Activated naive CD4-positive, alpha-beta T cell (primary cell): ENCODE measurements at places on chromosomes 5 and 9.

GRCh38 chr5:178198706-178199105, 5.6 kb upstream of the HNRNPAB start:
- no peak for DNase-seq

GRCh38 chr5:10567121-10567591, 3.3 kb downstream of the ANKRD33B start:
- DNase-seq, result no peak

DNA sequence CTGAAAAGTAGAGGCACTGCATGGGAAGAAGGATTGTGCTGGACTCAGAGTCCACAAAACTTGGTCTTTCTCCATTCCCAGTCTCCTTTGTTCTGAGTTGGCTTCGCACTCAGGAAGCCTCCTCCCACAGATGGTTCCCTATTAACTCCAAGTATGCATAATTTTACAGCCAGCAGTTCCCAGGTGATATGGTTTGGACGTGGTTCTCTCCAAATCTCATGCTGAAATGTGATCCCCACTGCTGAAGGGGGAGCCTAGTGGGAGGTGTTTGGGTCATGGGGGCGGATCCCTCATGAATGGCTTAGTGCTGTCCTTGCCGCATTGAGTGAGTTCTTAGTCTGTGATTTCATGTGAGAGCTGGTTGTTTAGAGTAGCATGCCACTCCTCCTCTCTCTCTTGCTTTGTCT, 86.6 kb downstream of the FEM1C start:
- DNase-seq, result no peak

DNA sequence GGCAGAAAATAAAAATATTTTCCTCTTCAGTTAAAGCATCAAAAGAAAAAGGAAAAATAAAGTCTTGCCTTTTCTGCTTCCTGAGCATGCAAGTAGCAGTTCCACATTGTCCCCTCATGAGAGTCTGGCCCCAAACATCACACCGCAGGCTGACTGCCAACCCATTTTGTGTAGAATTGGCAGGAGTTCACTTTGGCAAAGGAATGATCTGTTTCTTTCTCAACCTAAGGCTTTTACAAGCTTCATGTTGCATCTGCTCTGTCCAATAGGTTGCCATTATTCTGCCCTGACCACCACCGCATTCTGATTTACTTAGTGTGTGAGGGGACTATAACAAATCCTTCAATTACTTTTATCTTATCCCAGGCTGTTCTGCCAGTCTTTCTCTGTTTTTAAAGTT, 249.5 kb downstream of the ISL1 start:
- DNase-seq, result no peak

GRCh38 chr5:76794871-76795270, 24.0 kb upstream of the F2RL1 start:
- DNase-seq, result no peak

GRCh38 chr5:15689836-15690235, 189.9 kb downstream of the FBXL7 start:
- no peak for DNase-seq

GRCh38 chr9:5843794-5844471, 11.0 kb upstream of the ERMP1 start:
- no peak for DNase-seq

DNA sequence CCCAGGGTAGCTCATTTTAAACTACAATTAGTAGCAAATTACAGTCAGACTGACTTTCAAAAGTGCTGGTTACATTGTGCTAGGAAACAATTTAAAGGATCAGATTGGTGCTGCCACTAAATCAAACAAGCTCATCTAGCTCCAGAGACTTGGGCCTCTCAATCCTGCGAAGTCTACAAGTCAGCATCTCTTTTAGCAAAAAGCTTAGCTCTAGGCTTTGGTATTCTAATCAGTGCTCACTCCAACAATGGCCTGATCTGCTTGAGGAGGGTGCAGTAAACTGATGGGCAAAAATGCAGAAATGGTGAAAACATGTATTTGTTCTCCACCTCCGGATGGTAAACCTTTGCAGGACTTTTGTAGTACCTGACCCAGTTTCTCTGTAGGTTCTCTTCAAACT, 47.0 kb upstream of the SEMA6A start:
- no peak for DNase-seq

DNA sequence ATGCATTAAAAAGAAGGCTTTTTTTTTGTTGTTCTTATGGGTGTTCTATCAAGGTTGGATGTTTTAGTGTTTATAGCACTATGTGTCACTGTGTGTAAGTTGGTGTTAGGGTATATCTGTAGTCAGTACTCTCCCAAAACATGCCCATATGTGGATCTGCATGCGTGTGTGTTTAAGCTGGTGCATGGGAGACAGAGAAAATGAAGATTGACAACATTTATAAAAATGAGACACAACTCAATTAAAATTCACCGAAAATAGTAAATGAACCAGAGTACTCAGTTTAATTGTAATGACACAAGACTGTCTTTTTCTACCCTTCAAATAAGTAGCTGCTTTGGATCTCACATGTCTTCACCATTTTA, 323.4 kb downstream of the TMEM161B start:
- DNase-seq, result no peak

- DNase-seq, result no peak
These were observed 200.0 kb upstream of the ANKRD55 start for GRCh38 chr5:56433039-56433617.

- DNase-seq, result no peak
These were observed 39.6 kb upstream of the TRIM36 start for GRCh38 chr5:115209279-115209678.

DNA sequence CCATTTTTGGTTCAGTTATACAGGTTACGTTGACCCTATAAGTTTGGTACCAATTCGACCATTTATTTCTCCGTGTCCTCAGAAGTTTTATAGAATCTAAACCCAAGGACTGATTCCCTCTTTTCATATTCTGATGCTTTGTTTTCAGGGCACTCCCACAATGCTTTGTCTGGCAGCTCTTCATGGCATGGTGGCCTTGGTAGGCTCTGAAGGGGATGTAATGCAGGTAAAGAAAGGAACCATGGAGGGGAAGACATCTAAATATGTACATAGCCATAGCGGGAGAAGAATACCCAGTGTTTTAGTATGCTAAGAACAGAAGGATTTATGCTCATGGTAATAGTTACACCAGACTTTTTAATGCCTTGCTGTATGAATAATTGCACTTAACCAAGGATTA, 82.7 kb downstream of the HACD4 start:
- DNase-seq, result no peak

GRCh38 chr5:13740471-13740870, 204.0 kb downstream of the DNAH5 start:
- DNase-seq, result no peak

GRCh38 chr5:5617024-5617423, 194.5 kb downstream of the ICE1 start:
- DNase-seq, result no peak

DNA sequence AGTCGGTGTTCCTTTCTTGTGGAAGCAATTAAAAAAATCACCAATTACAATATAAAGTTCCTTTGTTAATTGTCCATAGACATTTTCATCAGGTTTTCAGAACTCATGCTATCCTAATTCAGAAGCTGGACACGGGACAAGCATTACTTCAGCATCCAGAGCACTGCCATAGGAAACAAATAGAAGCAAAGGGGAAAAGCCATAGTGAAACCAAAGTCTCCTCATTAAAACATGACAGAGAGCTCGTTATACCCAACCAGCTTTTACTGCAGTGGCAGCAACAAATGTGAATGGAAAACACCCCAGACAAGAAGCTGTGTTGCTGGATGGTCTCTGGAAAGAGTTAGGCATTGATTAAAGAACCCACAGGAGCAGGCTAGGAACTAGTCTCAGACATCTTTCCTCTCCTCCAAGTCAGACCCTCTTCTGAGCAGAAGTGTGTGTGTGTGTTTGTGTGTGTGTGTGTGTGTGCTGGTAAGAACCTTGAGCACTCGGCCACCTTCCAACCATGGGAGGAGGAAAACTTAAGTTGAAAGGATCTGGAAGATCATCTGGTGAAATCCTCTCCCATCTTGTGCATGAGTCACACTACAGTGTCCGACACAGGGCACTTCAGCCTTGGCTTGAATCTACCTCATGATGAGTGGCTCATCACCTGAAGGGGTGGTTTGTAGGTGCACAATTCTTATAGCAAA, 162.6 kb upstream of the ADAMTS16 start:
- no peak for DNase-seq

DNA sequence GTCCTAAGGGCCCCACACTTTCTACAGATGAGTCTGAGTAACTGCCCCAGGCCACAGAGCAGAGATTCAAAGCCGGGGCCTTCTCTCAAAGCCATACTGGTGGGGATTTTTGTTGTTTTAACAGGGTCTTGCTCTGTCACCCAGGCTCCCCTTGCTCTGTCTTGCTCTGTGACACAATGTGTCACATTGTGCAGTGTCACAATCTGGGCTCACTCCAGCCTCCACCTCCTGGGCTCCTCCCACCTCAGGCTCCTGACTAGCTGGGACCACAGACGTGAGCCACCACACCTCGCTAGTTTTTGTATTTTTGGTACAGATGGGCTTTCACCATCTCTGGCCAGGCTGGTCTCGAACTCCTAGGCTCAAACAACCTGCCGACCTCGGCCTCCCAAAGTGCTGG, 8.6 kb downstream of the AGPAT2 start:
- DNase-seq, result no peak

DNA sequence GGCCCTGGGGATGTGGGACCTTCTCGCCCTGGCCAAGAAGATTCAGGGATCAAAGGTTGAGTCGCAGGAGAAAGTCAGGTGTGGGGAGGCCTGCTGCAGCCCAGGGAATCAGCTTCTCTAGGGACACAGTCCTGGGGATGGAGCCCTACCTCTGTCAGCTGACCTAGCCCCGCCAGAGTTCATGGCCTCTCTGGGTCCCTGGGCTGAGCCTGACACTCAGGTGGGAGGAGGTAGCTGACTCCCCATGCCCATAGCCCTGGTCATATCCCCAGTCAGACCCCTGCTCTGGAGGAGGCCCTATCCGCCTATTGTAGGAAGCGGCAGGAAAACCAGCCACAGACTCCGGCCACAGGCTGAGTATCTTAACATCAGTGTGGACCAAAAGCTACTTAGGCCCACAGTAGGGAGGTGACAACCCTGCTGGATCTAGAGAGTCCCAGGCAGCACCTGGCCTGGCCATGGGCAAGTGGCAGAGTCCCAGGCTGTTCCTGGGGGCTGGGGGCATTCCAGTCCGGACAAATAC, 15.0 kb upstream of the MRNIP start:
- DNase-seq, result no peak

DNA sequence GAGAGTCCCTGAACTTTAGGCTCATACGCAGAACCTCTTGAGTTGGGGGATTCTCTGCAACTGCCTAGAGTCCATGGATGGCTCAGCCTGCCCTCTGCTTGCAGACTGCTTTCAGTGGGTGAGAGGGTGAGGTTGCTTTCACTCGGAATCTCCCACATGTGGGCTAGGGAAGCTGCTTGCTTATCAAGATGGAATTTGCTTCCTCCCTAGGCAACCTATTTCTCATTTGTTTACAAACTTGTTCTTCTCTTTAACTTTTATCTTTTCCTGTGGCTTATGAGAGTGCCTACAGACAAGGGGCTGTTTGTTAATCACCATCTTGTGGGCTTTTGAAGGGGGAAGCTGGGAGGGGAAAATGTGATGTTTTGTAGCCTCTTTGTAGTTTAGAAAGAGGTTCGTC, 10.0 kb downstream of the TLE4 start:
- no peak for DNase-seq

- DNase-seq, result no peak
These were observed 84.4 kb upstream of the SARDH start for GRCh38 chr9:133822430-133823065.

DNA sequence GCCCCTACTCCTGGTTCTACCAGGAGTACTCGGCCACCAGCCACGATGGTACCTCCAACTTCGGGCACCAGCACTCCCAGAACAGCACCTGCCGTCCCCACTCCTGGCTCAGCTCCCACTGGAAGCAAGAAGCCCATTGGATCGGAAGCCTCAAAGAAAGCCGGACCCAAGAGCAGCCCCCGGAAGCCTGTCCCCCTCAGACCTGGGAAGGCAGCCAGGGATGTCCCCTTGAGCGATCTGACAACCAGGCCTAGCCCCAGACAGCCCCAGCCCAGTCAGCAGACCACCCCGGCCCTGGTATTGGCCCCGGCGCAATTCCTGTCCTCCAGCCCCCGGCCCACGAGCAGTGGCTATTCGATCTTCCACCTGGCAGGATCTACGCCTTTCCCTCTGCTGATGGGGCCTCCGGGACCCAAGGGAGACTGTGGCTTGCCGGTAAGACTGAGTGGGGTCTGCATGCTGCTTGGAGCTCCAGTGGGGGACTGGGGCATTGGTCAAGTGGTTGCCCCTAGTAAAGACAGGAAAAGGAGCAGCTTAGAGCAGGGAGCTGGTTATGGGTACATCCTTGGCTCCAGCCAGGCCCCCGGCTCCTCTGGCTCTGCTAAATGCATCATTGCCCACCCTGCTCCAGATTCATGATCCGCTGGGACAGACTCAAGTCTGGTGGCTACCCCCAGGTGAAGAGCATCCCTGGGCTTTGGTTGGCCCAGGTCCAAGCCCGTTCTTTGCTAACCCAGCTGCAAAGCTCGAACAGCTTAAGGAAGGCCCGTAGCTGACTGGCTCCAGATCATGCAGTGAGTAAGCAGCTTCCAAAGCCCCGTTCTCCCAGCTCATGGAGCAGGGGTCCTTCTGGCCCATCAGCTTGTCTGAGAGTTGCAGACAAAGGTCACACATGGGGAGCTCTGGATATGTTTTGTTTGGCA, 14.0 kb downstream of the COL27A1 start:
- no peak for DNase-seq

GRCh38 chr5:147601652-147602051, 91.8 kb upstream of the DPYSL3 start:
- no peak for DNase-seq

GRCh38 chr9:70995511-70995910, 125.9 kb downstream of the TRPM3 start:
- DNase-seq, result no peak

- no peak for DNase-seq
These were observed 10.4 kb downstream of the MED27 start for GRCh38 chr9:132069046-132069898.

GRCh38 chr5:109281136-109281690, 128.6 kb downstream of the PJA2 start:
- no peak for DNase-seq

GRCh38 chr5:88677376-88677895, 205.5 kb downstream of the MEF2C start:
- DNase-seq, result no peak

DNA sequence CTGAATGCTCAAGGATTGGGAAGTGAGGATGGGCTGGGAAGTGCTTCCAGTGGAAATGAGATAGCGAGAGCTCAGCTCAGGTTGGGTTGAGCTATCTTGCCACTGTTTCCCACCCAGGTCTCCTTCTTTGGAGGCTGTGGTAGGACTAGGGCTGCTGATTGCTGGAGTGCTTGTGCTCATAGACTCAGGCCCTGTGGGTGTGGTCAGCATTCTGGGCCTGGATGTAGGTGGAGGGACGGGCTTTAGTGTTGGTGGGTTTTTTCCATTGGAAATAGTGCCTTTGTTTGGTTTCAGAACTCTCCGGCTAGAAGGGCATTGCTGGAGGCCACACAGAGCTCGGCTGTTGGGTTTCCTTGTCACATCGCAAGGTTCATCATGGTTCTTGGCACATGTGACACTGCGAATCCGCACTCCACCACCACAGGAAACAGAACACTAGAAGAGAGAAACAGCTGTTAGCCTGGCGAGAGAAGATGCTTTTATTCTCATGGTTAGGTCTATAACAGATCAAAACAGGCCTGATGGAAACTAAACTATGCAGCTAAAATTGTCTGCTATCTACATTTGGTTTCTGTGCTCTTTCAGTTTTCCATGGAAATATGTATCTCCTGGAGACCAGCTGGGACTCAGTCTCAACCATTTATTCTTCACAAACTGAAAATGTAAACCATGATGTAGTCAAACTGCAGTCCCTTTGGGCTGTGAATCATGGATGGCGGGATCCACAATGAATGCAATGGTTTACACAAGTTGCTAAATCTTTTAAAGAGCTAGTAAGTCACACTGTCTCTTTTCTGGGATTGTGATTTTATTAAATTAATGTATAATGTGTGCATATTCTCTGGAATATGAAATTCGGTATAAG, 136.2 kb downstream of the TARS1 start:
- DNase-seq, result no peak
